NCI-H460 (cell line): ENCODE measurements at places on chromosomes 6 and 20.

- DNase-seq: no peak
These were observed 74.0 kb downstream of the ANKRD6 start for GRCh38 chr6:89506716-89507617.

- DNase-seq: no peak
These were observed 2.8 kb upstream of the GINM1 start for GRCh38 chr6:149563203-149563927.

DNA sequence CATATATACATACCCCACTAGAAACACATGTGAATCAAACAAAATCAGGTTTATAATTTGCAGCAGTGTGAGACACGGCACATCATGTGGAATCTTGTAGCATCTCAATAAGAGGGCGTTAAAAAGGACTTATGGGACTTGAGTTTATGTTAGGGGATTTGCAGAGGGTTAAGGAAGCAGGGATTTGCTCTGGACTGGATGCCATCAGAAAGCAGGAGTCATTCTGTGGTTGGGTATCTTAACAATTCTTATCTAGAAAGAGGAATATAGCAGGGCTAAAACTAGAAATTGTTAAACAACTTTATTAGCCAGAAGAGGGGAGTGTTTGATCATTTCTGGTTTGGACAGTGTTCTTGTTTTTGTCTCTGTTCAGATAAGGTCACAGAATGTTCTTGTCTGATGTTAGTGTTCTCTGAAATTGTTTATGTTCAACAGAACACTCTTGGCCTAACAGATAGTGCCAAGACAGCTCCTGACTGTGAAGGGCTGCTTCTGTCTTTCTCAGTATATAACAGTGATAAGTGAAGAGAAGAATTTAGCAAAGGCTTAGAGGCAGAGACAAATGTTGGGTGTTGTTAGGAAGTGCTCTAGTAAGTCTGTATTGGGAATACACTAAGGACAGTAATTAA lies 39.2 kb downstream of the LIN28B start:
- no peak for DNase-seq

DNA sequence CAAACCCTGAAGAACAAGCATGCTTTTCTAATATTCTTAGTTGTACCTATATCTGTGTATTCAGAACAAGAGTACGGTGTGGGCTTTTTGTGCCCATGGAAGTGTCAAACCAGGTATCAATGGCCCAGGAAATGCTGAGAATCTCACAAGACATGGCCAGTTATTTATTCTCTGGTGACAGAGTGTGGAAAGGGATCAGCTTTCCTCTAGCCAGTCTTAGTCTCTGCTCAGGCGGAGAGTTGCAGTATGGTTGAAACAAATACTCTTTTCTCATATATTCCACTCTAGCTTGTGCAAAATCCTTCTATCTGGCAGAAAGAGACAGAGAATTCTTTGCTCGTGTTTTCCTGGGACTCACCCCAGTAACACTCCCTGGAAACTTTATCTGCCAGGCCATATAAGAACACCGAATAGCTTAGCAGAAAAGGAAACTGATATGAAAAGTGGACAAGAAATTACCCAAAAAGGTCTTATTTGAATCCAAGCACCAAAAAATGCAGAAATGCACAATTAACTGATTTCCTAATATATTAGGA lies 173.3 kb upstream of the RSPO3 start:
- DNase-seq: no peak

DNA sequence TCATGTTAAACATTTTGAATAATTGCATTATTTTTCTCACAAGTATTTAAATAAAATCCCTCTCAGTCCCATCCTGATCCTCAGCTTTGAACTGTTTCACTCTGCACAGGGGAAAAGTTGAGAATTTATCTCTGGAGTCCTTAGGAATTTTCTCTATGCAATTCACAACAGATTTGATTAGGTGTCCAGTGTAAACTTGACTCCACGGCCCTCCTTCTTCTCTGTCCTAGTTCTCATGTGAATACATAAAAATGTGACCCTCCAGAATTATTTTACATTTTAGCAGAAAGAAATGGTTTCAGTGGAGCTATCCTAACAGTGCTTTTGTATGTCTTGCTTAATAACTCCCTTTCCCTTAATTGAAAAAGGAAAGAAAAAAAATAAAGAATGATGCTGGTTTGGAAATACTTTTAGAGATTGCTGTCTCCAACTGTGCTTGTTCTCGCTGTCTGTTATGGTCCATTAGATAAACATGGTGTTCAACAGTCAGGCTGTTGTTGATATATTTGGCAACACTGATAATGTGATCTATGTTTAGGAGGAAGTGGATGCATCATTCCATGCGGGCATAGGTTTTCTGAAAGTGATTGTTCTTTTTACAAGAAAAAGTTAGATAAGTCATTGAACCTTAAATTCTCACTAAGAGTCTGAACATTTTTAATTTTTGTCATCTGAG lies 599.4 kb upstream of the CITED2 start:
- DNase-seq: peak; percentile 26

GRCh38 chr20:31967830-31968249 lies at the start of gene XKR7:
Gene XKR7, plus strand, starts transcription at chr20:31968151. Its CDS starts 25 bp downstream, at chr20:31968176.
- no peak for DNase-seq

GRCh38 chr20:16842486-16843120 lies 94.4 kb downstream of the OTOR start:
- no peak for DNase-seq

DNA sequence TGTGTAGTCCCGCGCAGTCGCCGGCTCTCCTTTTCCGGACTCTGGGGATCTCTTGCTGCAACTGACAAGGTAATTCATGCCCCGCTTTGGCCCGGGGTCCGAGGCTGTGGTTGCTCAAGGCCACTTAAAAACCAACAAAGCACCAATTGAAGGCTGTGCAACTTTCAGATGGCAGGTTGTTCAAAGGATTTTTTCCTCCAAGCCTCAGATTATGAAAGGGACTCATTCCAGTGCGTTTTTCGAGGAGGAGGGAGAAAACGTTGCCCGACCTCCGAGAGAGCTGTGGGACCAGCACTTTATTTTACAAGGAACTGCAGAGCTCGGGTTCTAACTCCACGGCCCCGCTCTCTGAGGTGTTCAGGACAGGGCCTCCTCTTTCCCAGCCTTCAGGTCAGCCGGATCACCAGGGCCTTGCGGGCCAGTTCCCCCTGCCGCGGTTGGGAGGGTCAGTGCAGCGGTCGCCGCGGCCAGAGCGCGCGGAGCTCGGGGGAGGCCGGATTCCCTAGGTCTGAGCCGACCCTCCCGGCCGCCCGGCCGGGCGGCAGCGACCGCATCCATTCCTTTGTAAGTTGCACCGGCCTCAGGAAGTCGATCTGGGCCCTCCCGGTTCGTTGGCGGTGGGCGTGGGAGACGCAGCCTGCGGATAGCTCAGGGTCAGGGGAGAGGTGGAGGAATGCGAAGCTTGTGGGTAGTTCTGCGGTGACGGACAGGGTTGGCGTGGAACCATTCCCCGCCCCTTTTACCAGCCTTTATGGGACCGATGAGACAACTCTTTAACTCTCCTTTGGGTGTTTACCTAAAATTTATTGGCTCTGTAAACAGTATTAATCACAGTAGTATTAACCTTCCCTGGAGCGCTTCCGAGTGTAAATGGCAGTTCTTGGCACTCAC lies 1.6 kb downstream of the UTRN start:
- DNase-seq: peak; percentile 48

DNA sequence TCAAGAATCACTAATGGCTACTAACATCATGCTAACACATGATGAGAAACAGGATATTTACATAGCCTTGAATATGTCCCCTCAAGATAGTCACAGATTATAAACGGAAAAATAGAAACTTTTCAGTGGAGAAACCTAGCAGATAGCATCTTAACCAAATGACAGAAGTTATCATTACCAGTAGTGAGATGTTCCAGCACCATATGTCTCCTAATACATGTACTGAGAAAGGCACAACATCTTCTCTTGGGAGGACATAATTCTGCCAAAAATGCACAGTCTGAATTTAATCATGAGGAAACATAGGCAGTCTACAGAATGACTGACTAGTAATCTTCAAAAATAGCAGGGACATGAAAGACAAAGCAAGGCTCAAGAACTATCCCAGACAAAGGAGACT lies 19.9 kb upstream of the PRIM2 start:
- no peak for DNase-seq

DNA sequence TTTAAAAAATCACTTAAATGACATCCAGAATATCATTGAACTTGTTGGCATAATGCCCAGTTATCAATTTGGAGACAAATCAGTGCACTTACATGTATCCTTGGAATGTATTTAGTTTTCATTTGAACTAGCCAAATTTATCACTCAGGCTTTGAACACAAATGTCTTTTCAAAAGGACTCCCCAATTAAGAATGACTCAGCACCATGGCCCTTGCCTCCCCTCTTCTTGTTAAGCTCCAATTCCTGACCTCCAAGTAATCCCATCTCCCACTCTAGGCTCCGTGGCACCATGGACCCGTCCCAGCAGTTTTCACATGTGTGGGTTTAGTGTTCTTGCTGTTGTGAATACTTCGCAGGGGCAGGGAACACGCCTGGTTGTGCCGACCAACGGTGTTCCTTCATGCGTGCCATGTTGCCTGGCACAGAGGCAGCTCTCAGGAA lies 2.7 kb downstream of the AKAP12 start:
- no peak for DNase-seq

DNA sequence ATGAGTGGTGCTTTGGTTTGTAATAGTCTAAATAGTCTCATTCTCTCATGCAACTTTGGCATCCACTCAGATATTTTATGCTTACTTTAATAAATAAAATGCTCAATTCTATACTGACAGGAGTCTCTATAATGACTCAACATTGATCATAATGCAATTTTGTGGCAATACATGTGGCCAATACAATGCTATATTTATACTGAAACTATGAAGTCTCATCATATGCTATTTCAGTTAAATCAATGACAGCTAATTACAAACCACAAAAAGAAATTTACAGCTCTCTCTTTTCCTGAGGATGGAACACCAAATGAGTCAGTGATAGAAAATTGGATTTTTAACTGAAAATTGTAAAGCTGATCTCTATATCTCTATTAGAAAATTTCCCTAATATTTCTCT lies 77.1 kb downstream of the WASF1 start:
- no peak for DNase-seq

GRCh38 chr6:117955684-117956256 lies 48.7 kb downstream of the SLC35F1 start:
- no peak for DNase-seq

DNA sequence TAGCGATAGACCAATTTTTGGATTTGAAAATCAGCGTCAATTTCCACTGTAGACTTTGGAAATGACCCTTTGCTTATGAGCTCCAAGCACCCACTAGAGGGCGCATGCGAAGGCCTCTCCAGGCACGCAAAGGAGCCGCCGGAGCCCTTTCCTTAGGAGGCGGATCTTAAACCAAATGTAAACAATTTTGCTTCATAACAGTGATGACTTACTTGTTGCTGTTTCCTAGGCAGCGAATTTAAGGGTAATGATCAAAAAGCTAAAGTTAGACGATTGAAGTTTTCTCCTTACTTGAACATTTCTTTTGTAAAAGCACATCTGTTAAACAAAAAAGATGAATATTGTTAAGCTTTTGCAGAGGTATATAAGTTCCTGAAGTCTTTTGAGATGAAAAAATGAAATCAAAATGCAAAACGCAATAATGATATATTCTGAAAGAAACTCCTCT lies 29.2 kb upstream of the EXOC2 start:
- peak; percentile 70 for DNase-seq

- DNase-seq: peak; percentile 73
These were observed 122.2 kb downstream of the MTFR2 start for GRCh38 chr6:136127873-136128272.

DNA sequence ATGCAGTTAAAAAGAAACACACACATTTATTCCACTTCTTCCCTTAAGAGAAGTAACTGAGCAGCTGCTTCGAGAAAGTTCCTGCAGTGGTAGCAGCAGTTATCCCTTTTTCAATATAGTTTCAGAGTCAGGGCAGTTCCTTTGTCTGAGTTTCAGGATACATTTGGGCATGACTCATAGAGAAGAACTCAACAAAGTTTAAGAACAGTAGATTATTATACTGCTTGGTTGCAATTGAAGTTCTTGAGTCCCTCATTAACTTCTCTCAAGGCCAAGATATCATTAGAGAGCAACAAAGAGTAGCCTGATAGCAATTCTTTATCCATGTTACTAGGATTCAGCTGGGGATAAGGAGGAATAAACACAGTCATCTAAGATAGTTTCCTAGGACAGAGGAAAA lies 54.4 kb downstream of the TPD52L1 start:
- DNase-seq: no peak

GRCh38 chr6:17959302-17959701 lies 28.1 kb downstream of the KIF13A start:
- DNase-seq: no peak

DNA sequence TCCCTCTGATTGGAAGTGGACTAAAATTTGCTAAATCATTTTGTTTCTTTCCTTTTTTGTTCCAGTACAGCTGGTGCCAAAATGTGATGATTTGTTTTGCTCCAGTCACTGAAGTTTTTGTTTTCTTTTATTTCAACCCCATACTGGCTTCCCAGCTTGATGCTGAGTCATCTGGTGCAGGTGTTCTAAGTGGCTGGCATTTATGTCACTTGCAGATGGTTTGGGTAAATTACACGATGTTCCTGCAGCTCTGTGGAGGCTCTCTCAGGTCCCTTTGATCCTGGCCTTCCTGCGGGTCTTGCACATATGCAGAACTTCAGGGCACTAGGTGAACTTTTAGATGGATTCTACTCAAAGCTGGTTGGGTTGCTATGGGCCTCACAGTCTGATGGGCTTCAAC lies 577.7 kb downstream of the HAO1 start:
- DNase-seq: no peak

- DNase-seq: peak; percentile 63
These were observed 58.7 kb upstream of the SLC2A12 start for GRCh38 chr6:134111062-134111677.

- DNase-seq: no peak
These were observed 21.2 kb upstream of the NOP56 start for GRCh38 chr20:2631228-2631627.

- no peak for DNase-seq
These were observed 145.7 kb downstream of the WDR27 start for GRCh38 chr6:169555971-169556617.

GRCh38 chr6:87705070-87705691 lies 3.1 kb upstream of the AKIRIN2 start:
- DNase-seq: no peak

DNA sequence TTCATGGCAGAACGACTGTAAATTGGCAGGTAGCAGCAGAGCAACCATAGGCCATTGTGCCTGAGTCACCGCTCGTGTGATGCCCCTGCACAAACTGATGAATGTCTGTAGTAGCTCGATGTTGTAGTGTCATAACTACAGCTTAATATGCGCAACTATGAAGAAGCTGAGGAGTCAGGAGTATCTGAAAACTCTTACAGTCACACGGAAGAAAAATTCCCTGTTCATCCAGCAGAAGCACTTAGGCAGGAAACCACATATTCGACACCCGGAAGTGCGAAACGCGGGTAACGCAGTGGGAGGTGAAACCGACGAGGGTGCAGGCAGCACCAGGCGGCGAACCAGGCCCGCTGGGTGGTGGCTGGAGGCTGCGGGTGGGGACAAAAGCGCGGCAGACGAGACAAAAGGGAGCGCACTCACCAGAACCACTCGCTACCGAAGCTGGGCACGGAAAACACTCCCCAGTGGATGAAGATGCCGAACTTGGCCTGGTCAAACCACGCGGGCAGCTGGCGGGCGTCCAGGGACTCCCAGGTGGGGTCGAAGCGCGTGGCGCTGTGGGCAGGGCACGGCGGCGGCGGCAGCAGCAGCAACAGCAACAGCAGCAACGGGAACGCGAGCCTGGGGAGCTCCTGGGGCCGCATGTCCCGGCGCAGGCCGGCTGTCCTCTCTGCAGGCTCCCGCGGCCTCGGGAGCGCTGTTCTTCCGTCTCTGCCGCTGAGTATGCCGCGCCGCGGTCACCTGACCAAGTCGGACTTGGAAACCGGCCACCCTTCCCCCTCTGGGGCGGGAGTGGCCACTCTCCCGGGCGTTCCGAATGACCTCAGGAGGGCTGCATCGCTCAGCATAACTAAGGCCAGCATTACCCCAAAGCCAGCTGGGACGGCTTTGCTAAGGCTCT lies at the start of gene FUCA2:
TSS of gene FUCA2 (minus strand) at position 730 of the 901 bp plus-strand sequence. CDS start at position 644, 86 bp downstream.
- peak; percentile 59 for DNase-seq
